ENCODE measurements at places on chromosomes 16 and 17. TPM values are rescaled to one million over a fixed set of nuclear protein-coding genes. Genes with fewer than 3 reads are reported as not detected.

GPR142 gene
- polyA plus RNA-seq = not detected

TNP2 gene
- not detected for polyA plus RNA-seq

CBX4 gene
- 31.9 TPM for polyA plus RNA-seq

MYBBP1A gene
- 21.0 TPM for polyA plus RNA-seq

ITGA2B gene
- 3.9 TPM for polyA plus RNA-seq

CA5A gene
- not detected for polyA plus RNA-seq

ZFP1 gene
- polyA plus RNA-seq = 47.1 TPM

KCNH6 gene
- not detected for polyA plus RNA-seq

TBX21 gene
- not detected for polyA plus RNA-seq

OVCA2 gene
- 54.4 TPM for polyA plus RNA-seq

KCNAB3 gene
- 7.6 TPM for polyA plus RNA-seq

TEKT5 gene
- not detected for polyA plus RNA-seq

FLYWCH1 gene
- 33.0 TPM for polyA plus RNA-seq

FADS6 gene
- not detected for polyA plus RNA-seq

CEP295NL gene
- polyA plus RNA-seq = not detected

ITGAL gene
- polyA plus RNA-seq = not detected

RNF112 gene
- 33.3 TPM for polyA plus RNA-seq

ATP2C2 gene
- not detected for polyA plus RNA-seq

TPSG1 gene
- polyA plus RNA-seq = not detected

ARHGAP44 gene
- polyA plus RNA-seq = 8.1 TPM

PLXDC1 gene
- 13.5 TPM for polyA plus RNA-seq

ZPBP2 gene
- polyA plus RNA-seq = not detected

KRTAP17-1 gene
- not detected for polyA plus RNA-seq

TRAPPC1 gene
- 34.0 TPM for polyA plus RNA-seq

TAT gene
- polyA plus RNA-seq = not detected

PRAC1 gene
- polyA plus RNA-seq = not detected

CCL18 gene
- polyA plus RNA-seq = not detected

SETD1A gene
- polyA plus RNA-seq = 3.3 TPM

RPUSD1 gene
- polyA plus RNA-seq = 42.4 TPM

SLC5A10 gene
- not detected for polyA plus RNA-seq

SLC5A11 gene
- polyA plus RNA-seq = not detected

HOXB5 gene
- polyA plus RNA-seq = not detected

EPX gene
- polyA plus RNA-seq = not detected

MRPL38 gene
- 91.2 TPM for polyA plus RNA-seq

KCNG4 gene
- not detected for polyA plus RNA-seq

SLC16A13 gene
- not detected for polyA plus RNA-seq
